Activated T-helper 1 cell treated with anti-CD3 and anti-CD28 coated beads, Interleukin-12 subunit alpha, Interleukin-12 subunit beta, Interleukin-2, Interleukin-4 antibody, amounts not matched to agents 30 ng/mL and 10 ng/mL and 1 ng/mL, durations not matched to agents 14 hours and 24 hours and 36 hours (primary cell): ENCODE measurements at places on chromosomes 4 and X.
A peak's percentile ranks its signal among the peaks of the same experiment; 100 is the strongest.

- H3K4me3 ChIP-seq: no peak overlapping the region
- peak; percentile 28 for DNase-seq
- H3K4me1 ChIP-seq: peaks cover 6% of the 10 kb centered on the region
- no peaks in the 10 kb centered on the region for H3K36me3 ChIP-seq
- H3K27me3 ChIP-seq: peaks cover 2% of the 10 kb centered on the region
- no peak overlapping the region for H3K27ac ChIP-seq
Measured at GRCh38 chrX:119729408-119730201, 28.8 kb upstream of the SOWAHD start.

GRCh38 chrX:45794995-45795337 lies 594.3 kb upstream of the DIPK2B start:
- H3K4me1 ChIP-seq: peaks cover 74% of the 10 kb centered on the region
- H3K27me3 ChIP-seq: no peaks in the 10 kb centered on the region
- no peak overlapping the region for H3K4me3 ChIP-seq
- H3K36me3 ChIP-seq: peaks cover 48% of the 10 kb centered on the region
- DNase-seq: no peak
- H3K27ac ChIP-seq: no peak overlapping the region

DNA sequence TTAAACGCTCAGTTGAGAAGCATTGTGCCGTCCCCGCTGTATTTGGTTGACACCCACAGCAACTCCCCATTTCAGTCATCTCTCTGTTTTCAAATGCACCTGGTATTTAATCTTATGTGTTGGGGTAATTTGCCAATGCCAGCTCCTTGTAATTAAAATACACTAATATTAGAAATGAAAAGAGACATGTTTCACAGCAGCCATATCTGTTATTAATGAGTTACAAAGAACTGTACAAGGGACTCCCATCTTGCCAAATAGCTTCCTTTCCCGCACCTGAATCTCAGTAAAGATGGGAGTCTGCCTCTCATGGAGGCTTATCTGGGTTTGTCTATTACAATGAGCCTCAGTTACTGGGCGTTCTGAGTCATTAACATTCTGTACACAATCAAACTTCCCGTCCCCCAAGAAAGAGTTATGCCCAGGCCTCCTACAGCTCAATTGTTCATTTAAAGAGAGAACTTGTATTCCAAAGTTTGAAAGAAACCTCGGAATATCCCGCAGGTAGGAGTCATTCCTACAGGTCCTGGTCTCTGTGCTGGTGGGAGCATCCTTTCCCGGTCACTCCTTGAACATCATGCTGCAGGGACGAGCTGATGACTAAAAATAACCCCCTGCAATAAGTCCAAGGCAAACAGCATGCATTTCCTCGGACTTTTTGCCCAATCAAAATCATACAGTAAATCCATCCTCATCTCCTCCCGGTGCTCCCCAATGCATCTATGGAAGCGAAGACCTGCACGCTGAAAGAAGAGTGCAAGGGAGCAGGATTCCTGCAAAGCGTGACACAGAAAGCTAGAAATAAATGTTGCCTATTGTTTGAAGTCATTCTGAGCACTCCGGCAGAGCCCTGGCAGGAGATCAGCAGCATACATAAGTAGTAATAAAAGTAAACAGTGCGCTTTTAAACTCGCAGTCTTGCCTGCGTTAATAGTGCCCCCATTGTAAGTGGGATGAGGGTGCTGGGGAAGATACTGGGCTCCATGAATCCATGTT lies 926 bp downstream of the NDP start:
- peaks cover 7% of the 10 kb centered on the region for H3K27me3 ChIP-seq
- H3K4me1 ChIP-seq: peaks cover 10% of the 10 kb centered on the region
- H3K36me3 ChIP-seq: no peaks in the 10 kb centered on the region
- no peak for DNase-seq

DNA sequence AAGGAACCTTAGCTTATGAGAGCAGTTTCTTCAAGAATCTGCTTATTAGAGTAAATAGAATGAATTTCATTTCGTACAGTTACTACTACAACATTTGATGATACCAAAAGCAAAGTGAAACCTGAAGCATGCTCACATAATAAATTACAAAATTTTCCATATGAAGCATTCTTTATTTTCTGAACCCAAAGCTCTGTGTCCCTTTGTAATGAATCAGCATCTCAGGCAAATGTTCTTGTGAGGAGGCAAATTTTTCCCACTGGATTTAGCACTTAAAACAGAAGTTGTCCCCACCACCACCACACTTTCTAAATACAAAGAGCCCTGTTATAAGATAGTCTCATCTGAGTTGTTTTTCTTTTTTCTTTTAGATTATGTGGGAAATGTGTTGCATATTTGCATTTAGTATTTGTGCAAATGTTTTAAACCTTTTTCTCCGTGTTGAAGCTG lies 70.7 kb upstream of the NFKB1 start:
- H3K27ac ChIP-seq: peak overlapping the region; percentile 82
- peaks cover 5% of the 10 kb centered on the region for H3K27me3 ChIP-seq
- peak overlapping the region; percentile 87 for H3K4me3 ChIP-seq
- no peak for DNase-seq
- H3K36me3 ChIP-seq: peaks cover 3% of the 10 kb centered on the region

DNA sequence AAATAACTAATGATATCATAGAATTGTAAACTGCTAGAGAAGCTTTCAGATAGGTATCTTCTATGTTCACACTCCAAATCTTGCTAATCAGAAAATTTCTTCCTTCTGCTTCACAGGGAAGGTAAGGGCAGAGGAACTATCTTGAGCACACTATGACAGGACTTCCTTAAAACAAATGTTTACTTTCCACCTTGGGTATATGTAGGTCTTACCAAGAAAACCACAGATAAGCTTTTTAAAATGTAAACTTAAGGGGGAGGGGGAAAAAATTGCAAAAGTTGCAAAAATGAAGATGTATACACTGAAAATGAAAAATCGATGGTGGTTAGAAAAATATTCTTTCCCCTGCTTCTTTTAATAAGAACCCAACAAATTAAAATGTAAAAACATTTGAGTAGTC lies 30.9 kb downstream of the YTHDC1 start:
- DNase-seq: no peak
- H3K4me3 ChIP-seq: no peak overlapping the region
- H3K36me3 ChIP-seq: peaks cover 43% of the 10 kb centered on the region
- no peak overlapping the region for H3K27ac ChIP-seq
- peaks cover 13% of the 10 kb centered on the region for H3K4me1 ChIP-seq

- no peaks in the 10 kb centered on the region for H3K4me1 ChIP-seq
- H3K4me3 ChIP-seq: no peak overlapping the region
- peaks cover 24% of the 10 kb centered on the region for H3K27me3 ChIP-seq
- H3K36me3 ChIP-seq: peaks cover 2% of the 10 kb centered on the region
- no peak for DNase-seq
- H3K27ac ChIP-seq: no peak overlapping the region
Measured at GRCh38 chr4:24910499-24910898, 2.3 kb downstream of the CCDC149 start.

- H3K27me3 ChIP-seq: peaks cover 7% of the 10 kb centered on the region
- H3K36me3 ChIP-seq: no peaks in the 10 kb centered on the region
- H3K4me3 ChIP-seq: no peak overlapping the region
- no peak for DNase-seq
- no peaks in the 10 kb centered on the region for H3K4me1 ChIP-seq
Measured at GRCh38 chr4:56743550-56743949, 62.5 kb upstream of the HOPX start.
